Activated T-cell treated with anti-CD3 and anti-CD28 coated beads for 4 hours (primary cell): ENCODE measurements at places on chromosomes 4 and X.

DNA sequence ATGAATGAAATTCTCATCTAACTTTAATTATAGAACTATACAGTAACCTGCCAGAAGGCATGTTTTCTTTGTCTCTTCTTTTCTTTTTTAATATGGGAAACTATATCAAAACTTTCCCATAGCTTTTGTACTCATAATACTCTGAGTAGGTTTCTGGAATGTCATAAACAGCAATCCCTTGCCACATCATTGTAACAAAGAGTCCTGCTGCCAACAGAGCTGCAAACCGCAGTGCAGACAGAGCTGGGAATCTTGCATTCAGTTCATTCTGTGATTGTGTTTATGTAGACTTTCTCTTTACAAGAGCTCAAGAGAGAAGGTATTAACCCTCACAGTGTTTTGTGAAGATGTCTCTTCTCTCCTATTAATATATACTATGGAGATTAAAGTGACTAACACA is 304.4 kb upstream of the SLIT2 start:
- no peak for DNase-seq

DNA sequence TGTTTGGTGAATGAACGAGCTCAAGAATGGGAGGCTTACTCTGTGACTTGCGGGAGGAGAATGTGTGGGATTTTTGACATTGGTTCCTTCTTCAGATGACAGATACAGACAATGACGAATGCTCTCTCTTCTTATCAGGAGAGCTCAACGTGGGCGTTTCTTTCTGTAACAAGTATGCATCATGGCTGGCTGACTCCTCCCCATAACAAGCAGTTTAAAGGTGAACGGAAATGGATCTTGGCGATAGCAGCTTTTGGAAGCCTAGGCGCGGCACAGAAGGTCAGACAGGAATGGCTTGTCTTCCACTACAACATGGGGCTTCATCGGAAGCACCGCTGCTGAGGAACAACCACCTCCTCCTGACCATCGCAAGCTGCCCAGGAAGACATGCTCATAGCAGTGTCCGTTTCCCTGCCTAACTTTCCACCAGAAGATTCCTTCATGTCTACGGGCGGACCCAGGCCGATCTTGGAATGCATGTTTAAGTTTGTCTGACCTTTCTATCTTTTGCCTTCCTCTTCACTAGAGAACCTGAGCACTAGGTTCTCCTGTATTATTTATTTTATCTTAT is 18.3 kb upstream of the ACSL1 start:
- DNase-seq, result no peak

DNA sequence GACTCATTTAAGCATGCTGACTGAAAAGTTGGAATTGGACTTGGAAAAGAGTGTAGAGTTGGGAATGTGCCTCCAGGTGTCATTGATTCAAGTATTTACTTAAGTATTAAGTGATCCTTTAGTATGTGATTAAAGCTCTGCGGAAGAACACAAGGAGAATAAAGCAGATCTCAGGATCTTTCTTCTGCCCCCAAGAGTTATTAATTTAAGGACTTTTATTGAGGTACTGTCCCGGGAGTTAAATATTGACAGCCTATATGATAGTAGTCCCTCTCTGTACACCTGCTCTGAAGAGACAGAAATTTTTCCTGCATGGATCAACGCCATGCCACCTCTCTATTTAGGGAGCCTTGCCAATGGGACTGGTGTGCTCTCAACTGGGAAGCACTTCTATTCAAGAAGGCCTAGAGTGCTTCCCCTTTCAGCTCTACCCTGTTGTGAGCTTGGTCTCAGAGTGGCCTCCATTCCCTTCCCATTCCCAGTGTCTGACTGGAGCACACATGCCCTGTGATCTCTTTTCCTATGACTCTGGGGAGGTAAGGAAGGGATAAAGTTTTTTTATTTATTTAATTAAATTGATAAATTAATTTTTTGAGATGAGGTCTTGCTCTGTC is 75.9 kb downstream of the SHISA3 start:
- no peak for DNase-seq

DNA sequence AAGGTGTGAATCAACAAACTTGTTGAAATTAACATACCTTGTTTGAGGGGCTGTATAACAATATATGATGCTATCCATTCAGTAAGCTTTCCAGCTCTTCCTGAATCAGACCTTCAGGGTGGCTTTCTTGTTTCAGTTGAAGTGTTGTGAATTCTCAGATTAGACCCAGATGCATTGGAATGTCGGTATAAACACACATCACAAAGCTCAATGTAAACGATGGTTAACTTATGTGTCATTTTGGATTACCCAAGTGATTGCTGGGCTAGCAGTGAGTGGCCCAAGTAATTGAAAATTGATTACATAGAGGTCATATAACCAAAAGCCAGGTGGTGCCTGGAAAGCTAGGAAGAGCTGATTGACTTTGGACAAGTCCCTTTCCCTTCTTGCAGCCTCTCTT is 115.0 kb downstream of the SHROOM4 start:
- DNase-seq, result no peak

DNA sequence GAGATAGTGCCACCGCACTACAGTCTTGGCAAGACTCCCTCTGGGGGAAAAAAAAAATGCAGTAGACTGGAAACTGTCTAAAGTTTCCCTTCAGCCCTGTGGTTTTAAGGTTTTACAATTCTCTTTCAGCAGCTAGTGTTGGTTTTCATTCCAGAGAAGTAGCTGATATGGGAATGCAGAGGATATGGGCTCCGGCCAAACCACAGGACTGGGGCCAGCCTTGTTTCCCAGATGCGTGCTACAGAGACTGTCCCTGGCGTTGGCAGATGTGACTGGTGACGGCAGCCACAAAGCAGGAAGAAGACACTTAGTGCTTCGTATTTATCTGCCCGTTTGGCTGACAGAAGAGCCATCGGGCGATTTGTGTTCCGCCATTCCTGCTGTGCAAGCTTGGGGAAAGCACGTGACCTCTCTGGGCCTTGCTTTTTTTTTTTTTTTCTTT is 43.2 kb downstream of the ZBTB49 start:
- no peak for DNase-seq

DNA sequence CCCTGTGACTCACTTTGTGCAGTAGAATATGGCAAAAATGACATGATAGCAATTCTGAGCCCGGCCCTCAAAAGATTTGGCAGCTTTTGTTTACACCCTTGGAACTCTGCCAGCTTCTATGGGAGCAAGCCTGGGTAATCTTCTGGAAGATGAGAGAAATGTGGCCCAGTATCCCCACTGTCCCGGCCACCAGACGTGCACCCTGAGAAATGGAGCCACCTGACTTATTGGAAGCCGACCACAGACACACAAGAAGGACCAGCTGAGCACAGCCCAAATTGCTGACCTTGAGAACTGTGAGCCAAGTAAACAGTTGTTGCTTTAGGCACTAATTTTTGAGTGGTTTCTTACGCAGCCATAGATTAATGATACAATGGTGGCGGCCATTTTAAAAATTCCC is 197.0 kb downstream of the STIM2 start:
- no peak for DNase-seq

DNA sequence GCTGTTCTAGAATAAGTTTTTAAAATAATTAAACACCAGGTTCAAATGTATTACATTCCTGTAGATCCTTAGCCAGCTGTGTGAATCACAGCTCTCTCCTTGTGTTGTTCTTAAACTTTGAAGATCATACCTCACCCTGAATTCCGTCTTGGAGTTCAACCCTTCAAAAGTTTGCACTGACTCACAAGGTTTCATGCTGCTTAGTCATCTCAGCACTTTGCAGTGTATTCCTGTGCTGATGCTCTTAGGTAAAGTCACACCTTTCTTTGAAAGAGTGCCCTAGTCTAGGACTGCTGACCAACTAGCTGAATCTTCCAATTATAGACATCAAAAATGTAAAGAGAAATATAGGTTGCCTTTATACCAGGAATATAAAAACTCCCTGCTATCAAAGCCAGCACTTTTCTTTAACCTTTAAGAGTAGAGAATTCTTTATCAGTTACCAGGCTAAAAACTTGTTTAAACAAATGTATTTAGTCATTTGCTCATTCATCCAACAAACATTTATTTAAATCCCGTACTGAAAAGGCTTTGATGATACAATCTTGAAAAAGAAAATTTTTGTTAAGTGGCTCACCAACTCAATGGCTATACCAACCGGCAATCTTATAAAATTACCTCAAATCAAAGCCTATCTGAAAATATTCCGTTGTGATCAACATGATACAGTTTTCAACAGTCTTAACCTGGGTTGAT is 169.7 kb downstream of the RAP1GDS1 start:
- DNase-seq, result no peak

- no peak for DNase-seq
Measured at GRCh38 chrX:100673397-100673953, 29.5 kb downstream of the SRPX2 start.

DNA sequence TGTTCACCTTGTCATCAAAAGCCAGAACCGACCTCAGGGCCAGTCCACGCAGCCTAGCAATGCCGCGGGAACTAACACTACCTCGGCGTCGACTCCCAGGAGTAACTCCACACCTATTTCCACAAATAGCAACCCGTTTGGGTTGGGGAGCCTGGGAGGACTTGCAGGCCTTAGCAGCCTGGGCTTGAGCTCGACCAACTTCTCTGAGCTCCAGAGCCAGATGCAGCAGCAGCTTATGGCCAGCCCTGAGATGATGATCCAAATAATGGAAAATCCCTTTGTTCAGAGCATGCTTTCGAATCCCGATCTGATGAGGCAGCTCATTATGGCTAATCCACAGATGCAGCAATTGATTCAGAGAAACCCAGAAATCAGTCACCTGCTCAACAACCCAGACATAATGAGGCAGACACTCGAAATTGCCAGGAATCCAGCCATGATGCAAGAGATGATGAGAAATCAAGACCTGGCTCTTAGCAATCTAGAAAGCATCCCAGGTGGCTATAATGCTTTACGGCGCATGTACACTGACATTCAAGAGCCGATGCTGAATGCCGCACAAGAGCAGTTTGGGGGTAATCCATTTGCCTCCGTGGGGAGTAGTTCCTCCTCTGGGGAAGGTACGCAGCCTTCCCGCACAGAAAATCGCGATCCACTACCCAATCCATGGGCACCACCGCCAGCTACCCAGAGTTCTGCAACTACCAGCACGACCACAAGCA is 898 bp downstream of the UBQLN2 start:
- DNase-seq, result no peak

DNA sequence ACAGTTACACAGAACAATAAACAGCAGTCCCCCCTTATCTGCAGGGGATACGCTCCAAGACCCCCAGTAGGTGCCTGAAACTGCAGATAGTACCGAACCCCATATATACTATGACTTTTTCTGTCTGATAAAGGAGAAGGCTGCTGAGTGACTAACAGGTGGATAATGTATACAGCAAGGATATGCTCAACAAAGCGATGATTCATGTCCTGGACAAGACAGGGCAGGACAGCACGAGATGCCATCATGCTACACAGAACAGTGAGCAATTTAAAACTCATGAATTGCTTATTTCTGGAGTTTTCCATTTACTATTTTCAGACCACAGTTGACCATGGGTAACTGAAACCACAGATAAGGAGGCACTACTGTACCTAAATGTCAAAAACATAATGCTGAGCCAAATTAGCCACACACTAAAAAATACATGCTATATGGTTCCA is 76.1 kb downstream of the MANBA start:
- no peak for DNase-seq

DNA sequence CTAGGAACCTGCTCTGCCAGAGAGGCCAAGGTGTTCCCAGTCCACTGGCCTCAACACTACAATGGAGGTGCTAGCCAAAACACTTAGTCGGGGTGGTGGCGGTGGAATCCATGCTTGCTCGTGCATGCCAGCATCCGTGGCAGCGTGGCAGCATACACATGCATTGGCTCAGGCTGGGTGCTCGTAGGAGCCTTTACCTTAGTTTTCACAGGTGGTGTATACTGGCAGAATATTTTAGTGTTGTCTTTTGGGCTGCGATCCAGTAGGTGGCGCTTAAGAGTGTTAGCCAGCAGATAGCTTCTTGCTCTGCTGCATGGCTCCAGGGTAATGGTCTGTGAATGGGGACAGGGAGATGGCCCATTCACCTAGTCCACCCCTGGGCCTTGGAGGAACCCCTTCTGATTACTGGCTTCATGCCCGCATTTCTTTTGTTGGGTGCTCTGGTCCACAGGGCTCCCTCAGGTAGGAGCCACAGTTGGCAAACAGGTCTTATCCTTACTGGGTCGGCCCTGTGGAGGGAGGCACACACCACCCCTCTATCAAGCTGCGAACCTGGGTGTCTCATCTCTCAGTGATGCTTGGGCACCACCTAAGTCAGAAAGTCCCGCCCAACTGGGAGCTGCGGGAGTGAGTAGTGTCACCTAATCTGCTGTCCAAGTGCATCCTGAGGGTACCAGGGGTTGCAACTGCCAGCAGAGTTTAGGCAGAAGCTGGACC is 40.0 kb downstream of the RIPPLY1 start:
- DNase-seq, result no peak

GRCh38 chr4:54289316-54289715 is 60.2 kb downstream of the PDGFRA start:
- DNase-seq, result no peak

DNA sequence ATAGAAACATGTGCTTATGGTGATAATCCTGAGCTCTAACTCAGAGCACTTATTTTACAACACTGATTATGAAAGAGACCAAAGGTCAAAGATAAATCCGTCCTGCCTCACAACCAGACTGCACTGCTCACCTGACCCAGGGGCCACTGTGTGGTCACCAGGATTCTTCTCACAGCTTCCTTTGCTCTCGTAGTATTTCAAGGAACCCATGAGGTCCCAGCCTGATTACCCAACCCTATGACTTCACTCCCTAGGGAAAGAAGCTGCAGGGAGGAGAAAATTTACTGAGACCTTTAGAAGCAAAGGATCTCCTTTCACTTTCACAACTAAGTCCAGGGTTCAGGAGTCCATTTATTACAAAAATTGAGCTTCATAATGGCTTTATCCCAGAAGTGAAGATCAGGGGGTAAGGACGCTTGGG is 9.6 kb downstream of the SLC25A5 start:
- DNase-seq, result no peak

GRCh38 chr4:77579406-77580076 is 26.1 kb upstream of the CXCL13 start:
- no peak for DNase-seq

- no peak for DNase-seq
Measured at GRCh38 chr4:85177092-85177491, 210.6 kb upstream of the WDFY3 start.

GRCh38 chr4:2417226-2417764 is 1.1 kb downstream of the ZFYVE28 start:
- no peak for DNase-seq

GRCh38 chr4:128416921-128417320 is 129.3 kb upstream of the PGRMC2 start:
- no peak for DNase-seq

- no peak for DNase-seq
Measured at GRCh38 chr4:66223068-66223703, 552.9 kb upstream of the EPHA5 start.

- DNase-seq, result no peak
Measured at GRCh38 chrX:40854242-40854641, 118.9 kb upstream of the MED14 start.

DNA sequence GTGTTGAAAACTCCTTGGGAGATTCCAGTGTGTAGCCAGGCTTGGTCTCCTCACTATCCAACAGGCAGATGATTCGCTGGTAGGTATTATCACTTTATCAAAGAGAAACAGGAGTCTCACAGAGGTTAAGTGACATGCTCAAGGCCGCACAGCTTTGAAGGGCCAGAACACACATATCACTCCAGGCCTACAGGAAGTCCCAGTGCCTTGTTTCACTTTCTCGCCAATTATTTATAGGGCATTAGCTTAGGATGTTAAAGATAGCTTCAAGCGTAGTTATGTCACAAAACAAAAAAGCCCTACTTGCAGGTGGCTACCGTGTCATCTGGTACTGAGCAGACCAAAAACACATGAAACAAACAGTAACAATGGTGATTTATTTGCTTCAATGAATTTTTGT is 13.2 kb downstream of the ATP8A1 start:
- no peak for DNase-seq

GRCh38 chr4:726235-726787 is 20.7 kb downstream of the PCGF3 start:
- no peak for DNase-seq
